ENCODE measurements at places on chromosomes 13 and 19. TPM values are rescaled to one million over a fixed set of nuclear protein-coding genes. Genes with fewer than 3 reads are reported as not detected.

Gene ZNF563
- 6.5 TPM for total RNA-seq

Gene SCGB2B2
- 0.05 TPM for total RNA-seq

Gene SULT2A1
- not detected for total RNA-seq

Gene CEACAM8
- total RNA-seq = 1.7 TPM

Gene ZNF43
- 21.0 TPM for total RNA-seq

Gene CADM4
- total RNA-seq = 1.5 TPM

Gene IFI30
- 148 TPM for total RNA-seq

Gene EID2B
- total RNA-seq = 4.3 TPM

Gene ZNF320
- total RNA-seq = 7.6 TPM

Gene CACNA1A
- 0.24 TPM for total RNA-seq

Gene ZNF699
- 4.5 TPM for total RNA-seq

Gene TGFBR3L
- total RNA-seq = 0.19 TPM

Gene LINGO3
- 0.05 TPM for total RNA-seq

Gene HOOK2
- 8.7 TPM for total RNA-seq

Gene KLK2
- total RNA-seq = under 0.01 TPM

Gene RCBTB2
- total RNA-seq = 16.7 TPM

Gene SNAPC2
- 6.4 TPM for total RNA-seq

Gene KLK6
- total RNA-seq = 0.24 TPM

Gene RASIP1
- 3.3 TPM for total RNA-seq

Gene FOXO1
- total RNA-seq = 8.7 TPM

Gene SLITRK6
- total RNA-seq = 1.2 TPM

Gene ZNF66
- 6.1 TPM for total RNA-seq

Gene ZNF844
- total RNA-seq = 4.6 TPM

Gene C13orf42
- total RNA-seq = 0.05 TPM

Gene PRODH2
- 0.19 TPM for total RNA-seq

Gene WDFY2
- total RNA-seq = 3.4 TPM

Gene USHBP1
- total RNA-seq = 0.76 TPM

Gene TMEM145
- total RNA-seq = not detected

Gene RINL
- total RNA-seq = 26.9 TPM

Gene TFDP1
- 46.3 TPM for total RNA-seq

Gene ZNF175
- total RNA-seq = 4.8 TPM

All from thymus (tissue), 14 donors.